CD8-positive, alpha-beta memory T cell (primary cell): ENCODE measurements at places on chromosomes 7 and 10. TPM values are rescaled to one million over a fixed set of nuclear protein-coding genes. Genes with fewer than 3 reads are reported as not detected.

DNA sequence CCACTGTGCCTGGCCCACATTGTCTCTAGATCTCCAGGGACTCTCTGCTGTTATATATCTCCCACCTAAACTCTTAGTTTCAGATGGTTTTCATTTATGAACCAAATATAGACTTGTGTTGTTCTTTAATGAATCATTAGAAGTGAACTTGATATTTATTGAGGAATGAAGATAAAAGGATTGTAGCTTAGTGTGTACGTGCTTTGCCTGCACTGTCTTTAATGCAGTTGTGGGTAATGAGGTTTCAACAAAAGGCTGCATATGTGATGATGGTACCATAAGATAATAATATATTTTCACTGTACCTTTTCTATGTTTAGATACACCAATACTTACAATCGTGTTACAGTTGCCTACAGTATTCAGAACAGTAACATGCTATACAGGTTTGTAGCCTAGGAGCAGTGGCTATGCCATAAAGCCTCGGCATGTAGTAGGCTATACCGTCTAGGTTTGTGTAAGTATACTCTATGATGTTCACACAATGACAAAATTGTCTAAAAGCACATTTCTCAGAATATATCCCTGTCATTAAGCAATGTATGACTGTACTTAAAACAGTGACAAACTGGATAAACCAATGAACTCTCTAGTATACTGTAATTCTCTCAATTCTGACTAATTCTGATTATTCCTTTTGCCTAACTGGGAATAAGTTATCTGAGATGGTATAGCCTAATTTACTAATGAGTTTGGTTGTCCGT, 25.2 kb downstream of the VCL start:
- no peak for DNase-seq

GRCh38 chr10:126417220-126417825, 29.0 kb upstream of the ADAM12 start:
- DNase-seq = no peak

GRCh38 chr7:40887099-40887498, 752.3 kb downstream of the SUGCT start:
- DNase-seq = no peak

DNA sequence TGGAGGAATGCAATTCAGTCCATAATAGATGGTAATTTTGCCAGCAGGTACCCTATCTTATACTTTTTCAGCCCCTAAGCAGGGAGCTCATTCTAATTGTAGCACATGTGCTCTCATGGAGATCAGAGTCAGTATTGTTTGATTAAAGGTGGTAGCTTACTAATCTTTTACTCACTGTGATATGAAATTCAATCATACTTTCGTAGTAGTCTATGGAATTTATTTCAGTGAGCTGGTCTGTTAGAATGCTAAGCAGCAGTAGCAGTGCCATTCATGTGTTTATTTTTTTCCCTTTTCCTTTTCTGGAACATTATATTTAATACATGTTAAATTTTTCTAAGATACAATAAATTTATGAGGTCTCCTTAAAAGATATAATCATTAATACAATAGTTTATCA, 109.0 kb downstream of the ST7 start:
- DNase-seq = no peak

C1GALT1 gene
- 53.4 TPM for polyA plus RNA-seq

AGR2 gene
- polyA plus RNA-seq = not detected

CRTAC1 gene
- not detected for polyA plus RNA-seq
